T-helper 17 cell (primary cell): ENCODE measurements at places on chromosomes 11 and 22. TPM values are rescaled to one million over a fixed set of nuclear protein-coding genes. Genes with fewer than 3 reads are reported as not detected.

PHLDA2 gene
- total RNA-seq, result 0.96 TPM

MS4A4E gene
- total RNA-seq, result 1.1 TPM

GRCh38 chr22:31867386-31868153 is 76.8 kb upstream of the YWHAH start:
- no peak overlapping the region for H3K27ac ChIP-seq
- H3K4me1 ChIP-seq, result peaks cover 4% of the 10 kb centered on the region
- peaks cover 2% of the 10 kb centered on the region for H3K36me3 ChIP-seq
- H3K27me3 ChIP-seq, result no peaks in the 10 kb centered on the region

- H3K4me1 ChIP-seq, result no peaks in the 10 kb centered on the region
- H3K27ac ChIP-seq, result no peak overlapping the region
- H3K36me3 ChIP-seq, result no peaks in the 10 kb centered on the region
- H3K27me3 ChIP-seq, result peaks cover 34% of the 10 kb centered on the region
- DNase-seq, result no peak
- no peak overlapping the region for H3K4me3 ChIP-seq
Measured at GRCh38 chr22:19691721-19692341, 22.5 kb upstream of the SEPTIN5 start.

GRCh38 chr11:78224906-78225420 is 36.2 kb downstream of the USP35 start:
- peak overlapping the region; percentile 5 for H3K27ac ChIP-seq
- no peak for DNase-seq
- H3K27me3 ChIP-seq, result no peaks in the 10 kb centered on the region
- H3K4me1 ChIP-seq, result peaks cover 21% of the 10 kb centered on the region
